Fibroblast of mammary gland (primary cell): ENCODE measurements at places on chromosomes 13 and 19.

GRCh38 chr13:19053561-19053960 lies 128.1 kb downstream of the TUBA3C start:
- DNase-seq: no peak

DNA sequence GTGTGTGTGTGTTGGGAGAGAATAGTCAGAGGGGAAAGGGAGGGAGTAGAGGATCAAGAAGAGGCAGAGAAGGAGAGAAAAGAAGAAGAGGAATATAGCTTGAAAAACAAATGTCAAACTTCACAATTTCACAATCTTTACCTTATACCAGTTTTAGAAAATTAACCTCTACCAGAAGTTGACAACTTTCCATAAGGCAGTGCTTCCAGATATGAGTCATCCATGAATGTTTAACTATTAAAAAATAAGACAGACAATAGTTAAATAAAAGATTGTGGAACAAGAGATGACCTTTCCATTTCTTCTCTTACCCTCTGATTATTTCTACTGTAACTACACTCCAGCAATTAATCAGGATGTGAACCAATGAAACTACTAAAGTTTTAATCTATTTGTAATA lies 229.4 kb downstream of the ITGBL1 start:
- DNase-seq: peak; percentile 50

DNA sequence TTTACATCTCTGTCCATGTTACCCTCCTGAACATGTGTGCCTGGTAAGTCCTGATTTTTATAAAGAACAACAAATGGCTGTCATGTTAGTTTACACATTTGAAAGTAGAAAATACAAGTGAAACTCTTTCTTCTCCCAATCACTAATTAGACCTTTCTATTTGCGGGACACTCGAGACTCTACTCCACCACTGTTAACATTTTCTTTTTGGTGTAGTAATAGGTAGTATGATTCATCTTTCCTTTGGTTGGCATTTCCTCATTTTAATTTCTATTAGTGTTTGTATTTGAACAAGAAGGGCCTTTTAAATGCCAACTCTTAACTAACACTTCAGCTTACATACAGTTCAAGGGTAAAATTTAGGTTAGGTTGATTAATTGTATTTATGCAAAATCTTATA lies 371.1 kb downstream of the PCDH9 start:
- no peak for DNase-seq

- no peak for DNase-seq
These were observed at the start of gene SELENOV for GRCh38 chr19:39514840-39515550. SELENOV (plus strand) TSS chr19:39515139; CDS start chr19:39515213, 74 bp downstream.

- DNase-seq: no peak
These were observed 423.7 kb upstream of the TSHZ3 start for GRCh38 chr19:31772915-31773314.

- no peak for DNase-seq
These were observed 25.5 kb upstream of the TFDP1 start for GRCh38 chr13:113559061-113559460.

DNA sequence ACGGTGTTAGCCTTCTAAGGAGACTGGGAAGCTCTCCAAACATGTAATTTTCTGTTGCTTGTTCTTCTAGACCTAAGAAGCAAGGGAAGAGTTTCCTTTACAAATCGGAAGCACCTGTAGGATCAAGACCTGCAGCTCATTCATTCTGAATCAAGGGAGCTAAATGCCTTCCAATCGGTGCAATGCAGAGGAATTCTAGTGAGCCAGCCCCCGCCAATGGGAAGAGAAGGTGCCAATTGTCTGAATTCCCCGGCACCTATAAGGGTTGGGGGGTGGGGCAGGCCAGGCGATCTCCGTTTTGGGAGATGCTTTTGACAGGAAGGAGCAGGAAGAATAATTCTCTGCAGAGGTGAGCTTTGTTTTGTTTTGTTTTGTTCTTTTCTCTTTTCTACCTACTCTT lies 7.1 kb upstream of the NLRP13 start:
- DNase-seq: no peak

DNA sequence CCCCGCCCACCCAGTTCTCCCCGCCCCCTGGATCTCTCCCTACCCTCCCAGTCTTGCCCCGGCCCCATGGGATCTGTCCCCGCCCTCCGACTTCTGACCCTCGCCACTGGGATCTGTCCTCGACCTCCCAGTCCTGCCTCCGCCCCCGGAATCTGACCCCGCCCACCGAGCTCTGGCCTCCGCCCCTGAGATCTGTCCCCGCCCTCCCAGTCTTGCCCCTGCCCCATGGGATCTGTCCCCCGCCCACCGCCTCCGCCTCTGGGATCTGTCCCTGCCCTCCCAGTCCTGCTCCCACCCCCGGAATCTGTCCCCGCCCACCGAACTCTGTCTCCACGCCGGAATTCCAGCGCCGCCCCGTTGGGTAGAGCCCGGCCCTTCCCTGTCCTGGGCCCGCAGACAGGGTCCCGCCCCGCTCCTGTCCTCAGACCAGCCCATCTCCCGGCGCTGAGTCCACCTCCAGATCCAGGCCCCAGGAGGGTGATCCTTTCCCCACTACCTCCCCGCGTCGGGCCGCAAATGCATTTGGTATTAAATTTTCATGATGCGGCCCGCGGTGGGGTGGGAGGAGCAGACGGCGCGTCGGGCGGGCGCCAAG lies 1.5 kb upstream of the SLC17A7 start:
- peak; percentile 86 for DNase-seq

GRCh38 chr13:74024314-74024713 lies 109.9 kb downstream of the KLF12 start:
- no peak for DNase-seq

GRCh38 chr19:7904074-7905020 lies 670 bp downstream of the MAP2K7 start:
- DNase-seq: no peak

GRCh38 chr13:53340505-53341143 lies 312.0 kb downstream of the OLFM4 start:
- DNase-seq: no peak

DNA sequence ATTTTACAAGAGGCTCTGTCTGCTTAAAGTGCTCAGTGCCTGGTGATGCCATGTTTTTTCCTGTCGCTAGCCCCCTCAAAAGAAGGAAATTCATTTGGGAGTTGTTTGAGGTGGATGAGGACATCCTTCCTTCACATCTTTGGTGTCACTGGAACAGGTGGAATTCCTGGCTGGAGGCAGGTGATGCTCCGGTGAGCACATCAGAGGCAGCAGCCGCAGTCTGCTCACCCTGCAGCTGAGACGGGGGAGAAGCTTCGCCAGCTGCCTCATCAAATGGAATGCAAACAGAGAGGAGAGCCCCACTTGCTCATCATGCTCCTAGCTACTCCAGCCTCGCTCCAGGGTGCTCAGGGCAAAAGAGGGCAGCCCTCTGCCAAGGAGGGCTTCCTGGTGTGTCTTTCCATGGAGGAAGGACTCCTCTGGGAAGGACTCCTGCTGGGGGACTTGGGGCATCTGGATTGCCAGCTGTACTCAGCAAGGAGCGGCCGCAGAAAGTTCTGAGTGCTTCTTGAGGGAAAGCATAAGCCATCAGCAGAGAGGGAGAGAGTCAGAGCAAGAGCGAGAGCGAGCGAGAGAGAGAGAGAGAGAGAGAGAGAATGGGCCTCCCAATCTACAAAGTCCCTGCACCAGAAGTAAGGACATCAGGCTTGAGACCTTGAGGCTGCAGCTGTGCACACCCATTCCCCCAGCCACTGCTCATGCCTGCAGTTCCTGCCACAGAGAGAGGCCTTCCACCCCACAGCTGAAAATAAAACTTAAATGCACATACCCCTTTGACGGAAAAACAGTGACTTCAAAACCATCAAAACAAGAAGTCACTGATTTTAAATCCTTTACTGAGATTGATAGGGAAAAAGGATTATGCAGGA lies 74.3 kb upstream of the UBL3 start:
- DNase-seq: peak; percentile 59

GRCh38 chr19:48415395-48415794 lies 21.9 kb downstream of the GRIN2D start:
- peak; percentile 60 for DNase-seq

- DNase-seq: no peak
These were observed 1.6 kb downstream of the ARL11 start for GRCh38 chr13:49629947-49630346.

- peak; percentile 23 for DNase-seq
These were observed 61.6 kb downstream of the ANKRD10 start for GRCh38 chr13:110853235-110853721.

DNA sequence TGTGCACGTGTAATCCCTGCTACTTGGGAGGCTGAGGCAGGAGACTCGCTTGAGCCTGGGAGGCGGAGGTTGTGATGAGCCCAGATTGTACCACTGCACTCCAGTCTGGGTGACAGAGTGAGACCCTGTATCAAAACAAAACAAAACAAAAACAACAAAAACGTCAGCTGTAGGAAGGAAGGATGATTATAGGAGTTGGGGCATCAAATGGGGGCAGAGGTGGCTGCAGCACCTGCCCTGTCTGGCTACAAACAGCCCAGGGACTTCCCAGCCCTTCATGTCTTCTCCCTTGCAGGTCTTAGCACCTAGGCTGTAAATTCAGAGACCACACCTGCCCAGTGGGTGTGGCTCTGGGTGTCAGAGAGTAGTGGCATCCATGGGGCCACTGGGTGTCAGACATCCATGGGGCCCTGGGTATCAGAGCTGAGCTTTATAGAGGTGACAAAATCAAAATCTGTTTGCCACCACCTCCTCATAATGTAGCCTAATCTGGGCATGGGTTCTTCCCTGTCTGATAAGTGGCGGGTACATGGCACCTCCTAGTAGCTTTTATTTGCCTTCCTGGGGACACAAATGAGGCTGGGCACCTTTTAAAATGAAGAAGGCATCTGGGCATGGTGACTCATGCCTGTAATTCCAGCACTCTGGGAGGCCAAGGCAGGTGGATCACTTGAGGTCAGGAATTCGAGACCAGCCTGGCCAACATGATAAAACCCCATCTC lies 4.7 kb upstream of the B3GNT3 start:
- DNase-seq: no peak

DNA sequence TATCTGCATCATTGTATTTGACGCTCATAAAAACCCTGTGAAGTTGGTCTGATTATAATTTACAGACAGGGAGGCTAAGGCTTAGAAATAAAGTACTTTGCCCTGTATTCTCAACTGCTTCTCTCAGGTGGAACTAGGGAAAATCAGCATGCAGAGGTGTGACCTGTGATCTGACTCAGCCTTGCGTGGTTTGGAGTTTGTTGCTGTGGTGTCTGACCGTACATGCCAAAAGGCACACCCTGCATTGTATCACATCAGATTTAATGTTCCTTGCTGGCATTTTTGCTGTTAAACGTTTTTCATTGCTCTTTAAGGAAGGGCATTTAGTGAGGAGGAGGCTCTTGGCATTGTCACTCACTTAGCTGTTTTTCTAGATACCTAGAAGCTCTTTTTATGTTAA lies 58.8 kb upstream of the C1QTNF9B start:
- DNase-seq: peak; percentile 67

DNA sequence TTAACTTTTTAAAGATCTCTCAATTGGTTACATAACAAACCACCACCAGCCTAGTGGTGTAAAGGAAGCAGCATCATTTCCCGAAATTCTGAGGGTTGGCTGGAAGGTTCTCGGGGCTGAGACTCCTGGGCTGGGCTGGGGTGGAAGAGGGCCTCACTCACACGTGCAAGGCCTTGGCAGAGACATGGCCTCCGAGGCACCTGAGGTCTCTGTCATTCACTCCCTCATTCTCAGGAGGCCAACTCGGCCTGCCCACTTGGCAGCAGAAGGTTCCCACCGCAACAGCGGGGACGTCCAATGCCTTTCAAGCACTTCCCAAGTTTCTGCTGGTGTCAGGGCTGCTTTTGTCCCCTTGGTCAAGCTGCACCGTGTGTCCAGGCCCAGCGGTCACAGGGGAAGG lies 18.6 kb upstream of the RASA3 start:
- DNase-seq: no peak

GRCh38 chr13:46339035-46339666 lies 47.9 kb downstream of the RUBCNL start:
- DNase-seq: peak; percentile 88

DNA sequence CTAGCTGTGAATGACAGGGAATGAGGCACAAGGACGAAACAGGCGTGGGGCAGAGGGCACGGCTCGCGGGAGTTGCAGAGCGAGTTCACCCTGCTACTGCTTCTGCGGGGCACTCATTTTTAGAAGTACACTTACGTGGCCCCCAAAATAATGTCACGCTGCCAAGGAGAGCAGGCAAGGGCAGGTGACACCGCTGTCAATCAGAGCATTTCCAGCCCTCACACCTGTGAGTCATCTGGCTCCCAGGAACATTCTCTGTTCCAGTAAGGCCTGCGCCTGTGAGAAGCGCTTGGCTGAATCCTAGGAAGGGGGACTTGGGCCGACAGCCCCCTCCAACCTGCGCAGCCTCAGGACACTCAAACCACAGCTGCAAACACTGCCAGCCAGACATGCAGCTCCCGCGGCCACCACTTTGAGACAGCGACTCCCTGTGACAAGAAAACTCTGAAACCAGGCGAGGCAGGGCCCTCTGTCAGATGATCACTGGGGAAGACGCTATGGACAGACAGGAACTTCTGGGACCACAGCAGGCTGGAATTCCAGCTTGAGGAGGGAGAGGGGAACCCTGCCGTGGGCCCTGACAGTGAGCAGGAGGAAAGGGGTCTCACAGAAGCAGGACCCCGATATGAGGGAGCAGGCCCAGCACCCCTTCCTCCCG lies 12.7 kb downstream of the DOT1L start:
- no peak for DNase-seq

- DNase-seq: no peak
These were observed 252.8 kb downstream of the RFC3 start for GRCh38 chr13:34070544-34071303.

- no peak for DNase-seq
These were observed 934.6 kb downstream of the SLITRK1 start for GRCh38 chr13:82947683-82948082.

- no peak for DNase-seq
These were observed 75.2 kb upstream of the SIAH3 start for GRCh38 chr13:45926741-45927140.

DNA sequence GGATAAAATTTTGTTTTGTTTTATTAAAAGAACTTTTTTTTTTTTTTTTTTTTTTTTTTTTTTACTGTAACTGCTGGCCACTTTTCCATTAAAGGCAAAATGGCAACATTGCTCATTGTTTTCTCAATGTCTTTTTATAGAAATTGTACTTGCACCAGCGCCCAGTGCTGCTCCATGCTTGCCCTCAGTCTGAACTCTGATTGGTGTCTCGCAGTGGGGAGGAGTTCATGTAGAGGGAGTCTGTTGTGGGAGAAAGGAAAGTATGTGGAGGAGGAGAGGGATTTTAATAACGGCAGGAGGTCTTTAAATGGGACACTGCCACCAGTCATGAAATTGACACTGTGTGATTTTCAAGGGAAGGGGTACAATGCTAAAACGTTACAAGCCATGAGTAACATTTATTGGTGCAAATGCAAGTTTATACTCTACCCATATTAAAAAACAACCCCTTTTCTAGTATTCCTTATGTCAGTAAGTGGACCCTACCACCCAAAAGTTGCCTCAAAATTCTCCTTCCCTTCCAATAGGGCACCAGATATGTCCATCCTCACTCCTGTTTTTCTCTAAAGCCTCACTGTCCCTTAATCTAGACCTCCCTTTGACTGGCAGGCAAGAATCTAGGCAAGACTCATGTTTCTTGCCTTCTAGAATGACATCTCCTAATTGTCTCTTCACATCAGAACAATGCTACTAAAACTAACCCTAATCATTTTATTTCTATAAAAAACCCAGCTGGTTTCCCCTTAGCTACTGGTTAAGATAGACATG lies 3.2 kb downstream of the RASL11A start:
- DNase-seq: no peak

GRCh38 chr13:38686577-38687245 lies at the start of gene FREM2:
FREM2 (plus strand) TSS chr13:38687077; CDS start chr13:38687345, 268 bp downstream.
- DNase-seq: no peak

- DNase-seq: no peak
These were observed 261 bp downstream of the FARP1 start for GRCh38 chr13:98143157-98143553.
